Osteocyte (in vitro differentiated cells): ENCODE measurements at places on chromosomes 7 and 10. TPM values are rescaled to one million over a fixed set of nuclear protein-coding genes. Genes with fewer than 3 reads are reported as not detected.

The INMT gene
- total RNA-seq, result 1.5 and 2.0 TPM in 2 replicates

GRCh38 chr7:132423594-132424200, 152.6 kb downstream of the PLXNA4 start:
- no peak for DNase-seq

DNA sequence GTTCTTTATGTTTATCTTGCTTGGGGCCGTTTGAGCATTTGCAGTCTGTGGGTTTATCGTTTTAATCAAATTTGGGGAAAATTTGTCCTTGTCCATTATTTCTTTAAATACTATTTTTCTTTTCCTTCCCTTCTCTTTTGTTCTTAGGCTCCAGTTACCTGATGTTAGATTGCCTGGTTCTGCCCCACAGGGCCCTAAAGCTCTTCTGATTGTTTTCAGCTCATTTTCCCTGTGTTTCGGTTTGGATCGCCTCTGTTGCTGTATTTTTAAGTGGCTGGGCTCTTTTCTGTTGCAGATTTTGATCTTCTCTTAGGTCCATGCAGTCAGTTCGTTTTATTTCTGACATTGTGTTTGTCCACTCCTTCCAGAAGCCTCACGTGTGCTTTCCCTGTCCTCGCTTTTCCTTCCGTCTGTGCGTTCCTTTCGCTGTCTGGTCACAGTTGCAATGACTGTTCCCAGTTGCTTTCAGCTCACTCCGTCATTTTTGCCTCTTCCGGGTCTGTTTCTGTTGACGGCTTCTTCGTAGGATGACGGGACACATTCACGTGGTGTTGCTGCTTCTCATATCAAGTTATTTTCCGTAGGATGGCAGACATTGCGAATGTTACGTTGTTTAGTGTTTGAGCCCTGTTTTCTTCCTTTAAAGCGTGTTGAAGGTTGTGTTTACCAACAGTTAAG, 111.4 kb downstream of the INPP5A start:
- no peak for DNase-seq

GRCh38 chr7:35699796-35700305, 4.9 kb upstream of the HERPUD2 start:
- DNase-seq, result no peak

- no peak for DNase-seq
Measured at GRCh38 chr7:155724327-155725005, 80.0 kb downstream of the RBM33 start.

- no peak for DNase-seq
Measured at GRCh38 chr10:20858292-20859124, 38.6 kb downstream of the NEBL start.

- DNase-seq, result no peak
Measured at GRCh38 chr7:192701-193480, 520 bp downstream of the FAM20C start.

The SYCE1 gene
- not detected in 2 replicates for total RNA-seq

DNA sequence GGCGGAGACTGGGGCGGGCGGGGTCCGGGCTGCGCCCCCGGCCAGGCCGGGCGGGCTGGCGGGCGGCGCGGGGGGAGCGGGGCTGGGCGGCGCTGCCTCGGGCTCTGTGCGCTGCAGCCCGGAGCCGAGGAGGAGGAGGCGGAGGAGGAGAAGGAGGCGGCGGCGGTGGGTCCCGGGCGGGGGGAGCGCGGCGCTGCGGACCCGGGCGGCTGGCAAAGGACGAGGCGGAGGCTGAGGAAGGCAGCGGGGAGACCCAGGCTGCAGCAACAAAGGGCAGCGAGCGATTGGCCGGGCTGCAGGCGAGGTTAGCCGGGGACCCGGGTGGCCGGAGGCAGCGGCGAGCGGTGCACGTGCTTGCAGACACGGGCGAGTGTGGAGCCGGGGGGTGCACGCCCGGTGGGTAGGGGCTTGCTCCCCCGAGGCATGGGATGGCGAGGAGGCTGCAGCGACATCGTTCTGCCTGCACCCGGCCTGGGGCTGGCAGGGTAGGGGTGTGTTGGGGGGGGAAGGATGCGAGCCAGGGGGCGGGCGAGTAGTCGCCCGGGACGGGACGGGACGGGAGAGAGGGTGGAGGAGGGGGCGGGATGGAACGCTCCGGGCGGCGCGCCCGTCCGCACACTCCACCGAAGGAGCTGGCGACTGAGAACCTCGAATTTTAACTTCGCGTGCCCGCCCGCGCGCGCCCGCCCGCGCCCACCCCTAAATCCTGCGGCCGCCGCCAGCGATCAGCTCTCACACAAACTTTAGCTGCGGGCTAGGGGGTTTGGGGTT, 844 bp upstream of the KAT6B start:
- peak; percentile 90 for DNase-seq

DNA sequence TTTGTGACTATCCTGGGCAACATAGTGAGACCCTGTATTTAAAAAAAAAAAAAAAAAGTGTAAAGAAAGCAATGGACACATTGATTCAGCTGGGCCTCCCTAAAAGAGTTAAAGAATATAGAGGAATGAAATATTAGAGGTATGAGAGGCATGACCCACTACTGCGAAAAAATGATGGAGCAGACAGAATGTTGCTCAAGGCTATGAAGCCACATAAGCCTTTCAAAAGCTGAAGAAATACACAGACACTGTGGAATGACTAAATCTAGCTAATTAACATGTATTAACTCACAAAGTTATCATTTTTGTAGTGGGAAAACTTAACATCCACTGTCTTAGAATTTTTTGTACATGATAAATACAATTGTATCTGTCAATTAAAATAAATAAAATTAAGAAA, 107.3 kb downstream of the HGF start:
- DNase-seq, result no peak

The SH2B2 gene
- 8.3 and 8.9 TPM in 2 replicates for total RNA-seq

DNA sequence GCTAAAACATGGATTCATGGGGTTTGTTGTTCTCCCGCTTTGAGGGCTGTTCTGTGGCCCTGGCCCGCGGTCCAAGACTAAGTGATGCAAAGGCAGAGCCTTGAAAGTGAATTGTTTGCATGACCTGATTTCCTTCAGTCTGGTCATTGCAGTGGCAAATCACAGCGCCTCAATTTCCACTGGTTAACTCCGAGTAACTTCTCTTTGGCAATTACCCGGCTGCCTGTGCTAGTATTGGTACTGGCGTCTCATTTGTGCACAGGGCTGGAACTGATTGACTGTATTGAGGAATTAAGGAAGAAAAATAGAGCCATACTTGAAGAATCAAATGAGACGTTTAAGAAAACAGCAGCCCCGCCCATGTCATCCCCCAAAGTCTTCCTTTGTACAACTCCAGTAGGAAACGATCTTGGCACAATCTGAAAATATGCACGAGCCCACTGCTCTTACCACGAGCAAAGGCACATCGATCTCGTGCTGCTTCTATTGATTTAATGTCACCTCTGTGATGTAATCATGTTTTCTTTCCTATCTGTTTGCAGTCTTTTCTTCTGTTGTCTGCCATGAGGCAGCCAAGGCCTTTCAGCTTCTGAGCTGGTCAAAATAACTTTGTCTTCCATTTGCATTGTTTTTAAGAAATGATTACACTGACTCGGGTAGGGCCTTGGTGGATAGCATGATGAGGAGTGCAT, 60.6 kb upstream of the SHH start:
- DNase-seq, result peak; percentile 53

The KIAA1549 gene
- 12.2 and 12.8 TPM in 2 replicates for total RNA-seq

The MSS51 gene
- total RNA-seq, result 2.6 and 2.8 TPM in 2 replicates

DNA sequence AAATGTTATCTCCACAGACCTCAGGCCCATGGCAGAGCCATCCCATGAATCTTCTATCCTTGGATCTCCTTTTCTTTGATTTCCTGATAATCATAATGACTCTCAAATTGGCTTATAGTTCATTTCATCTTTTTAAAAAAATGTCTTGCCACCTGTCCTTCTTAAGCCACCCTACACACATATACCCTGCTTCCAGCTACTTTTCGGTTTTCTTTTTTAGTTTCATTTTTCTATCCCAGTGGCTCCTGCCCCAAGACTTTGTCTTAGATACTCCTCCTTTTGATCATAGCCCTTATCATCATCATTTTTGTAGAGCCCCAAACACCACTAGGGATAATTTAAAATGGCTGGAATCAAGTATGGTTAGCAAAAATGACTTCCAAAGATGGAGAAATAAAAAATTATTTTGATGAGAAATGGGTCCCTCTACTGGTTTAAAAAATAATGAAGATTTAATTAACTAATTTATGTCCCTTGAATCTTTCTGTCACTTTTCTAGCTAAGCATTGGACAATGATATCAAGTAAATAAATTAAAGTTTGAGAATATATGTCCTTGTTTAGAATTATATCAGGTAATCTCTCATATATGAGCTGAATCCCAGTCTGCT, 277.3 kb upstream of the SEMA3D start:
- no peak for DNase-seq

DNA sequence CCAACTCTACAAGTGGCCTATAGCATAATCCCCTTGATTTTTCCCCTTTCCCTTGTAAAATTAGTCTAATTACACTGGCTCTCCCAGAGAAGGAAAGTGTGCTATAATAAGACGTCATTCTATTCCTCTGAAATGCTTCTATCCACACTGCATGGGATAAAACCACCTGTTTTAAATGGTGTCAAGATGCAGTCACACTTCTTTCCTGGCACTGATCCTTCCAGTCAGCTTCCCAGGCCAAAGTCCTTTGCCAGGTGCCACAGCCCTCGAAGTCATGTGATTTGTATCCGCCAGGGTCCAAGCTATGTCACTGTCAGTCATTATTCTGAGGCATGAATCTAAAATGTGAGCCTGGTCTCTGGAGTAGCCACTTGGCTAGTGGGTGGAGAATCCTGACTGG, 169.0 kb upstream of the KIAA1217 start:
- no peak for DNase-seq

DNA sequence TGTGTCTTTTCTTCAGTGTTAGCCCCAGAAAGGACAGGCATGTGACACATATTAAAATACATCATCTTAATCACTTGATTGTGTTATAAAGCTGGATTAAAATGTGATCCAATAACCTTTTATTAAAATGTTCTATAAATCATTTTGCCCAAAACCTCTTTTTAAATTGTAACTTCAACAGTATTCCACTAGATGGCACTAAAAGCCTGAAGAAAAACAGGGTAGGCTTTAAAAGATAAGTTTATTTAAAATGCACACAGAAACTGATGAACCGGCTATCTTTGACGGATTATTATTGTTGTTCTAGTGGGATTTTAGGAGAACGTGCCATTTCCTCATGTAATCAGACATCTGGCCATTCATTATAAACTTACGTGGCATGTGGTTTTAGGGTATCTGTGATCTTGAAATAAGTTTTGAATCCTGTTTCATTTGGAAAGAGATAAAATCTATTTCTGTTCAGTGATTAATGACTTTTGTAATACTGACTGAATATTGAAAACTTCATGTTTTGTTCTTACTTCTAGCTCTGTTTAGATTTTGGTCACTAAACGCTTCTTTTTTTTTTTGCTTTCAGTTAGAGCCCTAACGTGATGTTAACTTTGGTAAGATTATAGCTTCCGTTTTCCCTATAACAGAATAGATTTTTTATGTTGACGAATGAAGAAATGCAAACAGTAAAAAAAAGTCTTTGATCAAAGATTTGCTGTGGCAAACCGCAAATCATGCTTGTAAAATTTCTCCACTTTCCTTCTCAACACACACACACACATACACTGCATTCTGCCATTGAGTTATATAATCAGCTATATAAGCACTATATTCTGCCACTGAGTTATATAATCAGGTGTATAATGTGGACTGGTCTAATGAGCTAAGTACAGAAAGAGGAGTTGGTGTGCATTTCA, 13.6 kb downstream of the VPS50 start:
- no peak for DNase-seq

The HGF gene
- total RNA-seq, result 13.9 and 16.0 TPM in 2 replicates

DNA sequence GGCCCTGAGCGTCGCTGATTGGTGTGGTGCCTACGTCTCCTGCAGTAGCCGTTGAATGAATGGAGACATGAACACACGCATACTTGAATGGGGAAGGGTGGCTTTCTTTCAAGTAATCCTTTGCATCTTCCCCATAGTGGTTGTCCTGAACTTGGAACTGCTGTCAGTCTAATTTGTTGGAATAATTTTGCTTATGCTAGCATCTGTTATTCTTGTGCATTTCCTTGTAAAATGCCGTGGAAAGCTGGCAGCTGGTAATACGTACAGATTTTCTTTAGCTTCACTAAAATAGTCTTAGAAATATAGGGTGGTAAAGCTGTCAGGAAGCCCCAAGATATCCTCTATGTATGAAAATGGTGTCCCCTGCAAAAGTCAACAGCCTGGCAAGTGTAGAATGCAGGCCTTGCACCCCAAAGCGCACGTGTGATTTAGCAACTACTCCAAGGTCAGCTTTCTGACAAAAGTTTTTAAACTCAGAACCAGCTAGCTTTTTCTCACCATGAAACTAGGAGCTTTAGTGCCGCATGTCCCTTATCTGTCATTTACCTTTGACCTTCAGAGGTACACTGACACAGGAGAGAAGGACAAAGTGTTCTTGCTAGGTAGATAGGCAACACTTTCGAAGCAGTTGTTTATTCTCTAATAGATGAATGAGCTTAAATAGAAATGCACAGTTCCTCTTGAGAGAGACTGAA, 70.8 kb downstream of the RBM33 start:
- no peak for DNase-seq

The NYAP1 gene
- total RNA-seq, result 0.89 and 0.99 TPM in 2 replicates

The DLD gene
- total RNA-seq, result 56.8 and 59.8 TPM in 2 replicates

GRCh38 chr7:35463176-35463700, 209.3 kb upstream of the TBX20 start:
- no peak for DNase-seq

DNA sequence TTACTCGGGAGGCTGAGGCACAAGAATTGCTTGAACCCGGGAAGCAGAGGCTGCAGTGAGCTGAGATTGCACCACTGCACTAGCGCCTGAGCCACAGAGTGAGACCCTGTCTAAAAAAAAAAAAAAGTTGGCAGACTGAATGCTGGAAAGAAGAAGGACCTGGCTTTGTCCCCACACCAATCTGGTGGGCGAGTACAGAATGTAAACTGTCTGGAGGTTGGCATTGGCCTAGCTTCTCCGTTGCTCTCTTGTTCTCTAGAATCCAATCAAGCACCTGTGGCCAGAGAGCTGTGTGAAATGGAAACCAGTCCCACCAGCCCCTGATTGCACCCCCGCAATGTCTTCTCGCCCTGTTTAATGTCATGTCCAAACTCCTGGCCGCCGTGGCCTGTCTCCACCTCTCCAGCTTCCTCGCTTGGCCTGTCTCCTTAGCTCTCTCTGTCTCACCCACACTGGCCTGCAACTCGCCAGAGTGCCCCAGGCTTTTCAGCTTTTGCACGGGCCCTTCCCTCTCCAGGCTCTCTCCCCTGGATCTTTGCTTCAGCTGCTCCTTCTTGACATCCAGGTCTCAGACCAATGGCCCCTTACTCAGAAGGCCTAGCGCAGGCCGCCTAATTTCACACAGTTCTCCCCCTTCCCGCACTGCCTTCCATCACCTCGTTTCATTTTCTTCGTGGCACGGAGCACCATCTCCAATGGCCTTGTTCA, 670 bp upstream of the AGK start:
- DNase-seq, result no peak

DNA sequence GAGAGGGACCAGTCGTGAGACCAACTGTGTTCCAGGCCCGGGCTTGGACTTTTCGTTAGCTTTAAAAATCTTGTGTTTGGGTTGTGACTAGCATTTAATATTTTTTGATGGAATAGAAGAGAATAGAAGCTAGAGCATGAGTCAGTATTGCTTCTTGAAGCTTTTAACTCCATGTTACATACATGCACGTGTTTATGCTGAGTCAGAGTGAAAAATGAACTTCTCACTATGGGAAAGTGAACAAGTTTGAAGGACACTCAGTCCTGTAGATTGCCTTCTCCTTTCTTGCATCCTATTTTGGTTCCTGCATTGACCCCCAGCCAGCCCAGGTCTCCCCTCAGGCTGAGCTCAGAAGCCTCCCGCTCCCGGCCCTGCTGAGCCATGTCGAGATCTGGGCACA, 31.8 kb downstream of the GHRHR start:
- DNase-seq, result no peak
